ENCODE measurements at places on chromosomes 16 and 17.
A peak's percentile ranks its signal among the peaks of the same experiment; 100 is the strongest.

GRCh38 chr17:1490643-1491442 lies 1.6 kb downstream of the MYO1C start:
- DNase-seq = peak; percentile 48

GRCh38 chr17:56486732-56487131 lies 106.8 kb upstream of the NOG start:
- no peak for DNase-seq

DNA sequence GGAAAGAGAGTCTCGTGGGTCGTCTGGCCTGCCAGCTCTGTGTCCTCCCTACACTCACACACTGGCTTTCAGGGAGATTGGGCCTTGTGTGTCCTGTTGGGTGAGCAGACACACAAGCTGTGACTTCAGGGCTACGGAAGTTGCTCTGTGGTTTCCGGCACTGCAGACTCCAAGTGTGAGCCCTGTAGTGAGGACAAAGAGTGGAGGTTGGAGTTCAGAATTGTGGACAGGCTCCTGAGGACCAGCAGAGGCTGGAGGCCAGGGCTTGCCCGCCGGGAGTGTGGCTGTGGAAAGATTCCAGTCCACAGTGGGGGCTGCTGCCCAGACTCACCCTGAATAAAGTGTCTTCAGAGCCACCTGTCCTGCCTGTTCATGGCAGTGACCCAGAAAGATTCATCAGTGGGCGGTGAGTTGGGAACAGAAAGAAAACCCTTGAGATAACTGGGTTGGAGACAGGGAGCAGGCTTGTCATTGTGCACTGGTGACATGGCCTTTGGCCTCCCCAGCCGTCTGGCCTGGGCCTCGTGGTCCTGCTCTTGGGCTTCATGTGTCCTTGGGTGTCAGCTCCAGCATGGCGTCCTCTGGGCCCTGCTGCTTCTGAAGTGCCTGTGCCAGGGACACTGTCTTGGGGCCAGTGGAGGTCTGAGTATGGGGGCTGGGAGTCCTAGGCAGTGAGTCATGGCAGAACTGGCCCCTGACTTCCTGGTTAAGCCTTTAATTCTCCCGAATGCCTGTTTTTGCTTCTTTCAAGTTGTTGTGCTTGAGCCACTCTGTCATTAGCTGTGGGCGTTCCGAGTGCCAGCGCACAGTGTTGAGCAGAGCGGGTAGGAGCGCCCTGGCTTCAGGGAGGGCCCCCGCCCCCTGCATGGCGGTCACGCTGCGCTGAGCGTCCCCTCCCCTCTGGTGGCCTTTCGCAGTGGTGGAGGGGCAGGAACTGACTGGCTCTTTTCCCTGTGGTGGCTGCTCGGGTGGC lies 19.9 kb upstream of the ZNF750 start:
- DNase-seq = no peak

- no peak for DNase-seq
Measured at GRCh38 chr17:2849327-2849670, 53.1 kb downstream of the RAP1GAP2 start.

DNA sequence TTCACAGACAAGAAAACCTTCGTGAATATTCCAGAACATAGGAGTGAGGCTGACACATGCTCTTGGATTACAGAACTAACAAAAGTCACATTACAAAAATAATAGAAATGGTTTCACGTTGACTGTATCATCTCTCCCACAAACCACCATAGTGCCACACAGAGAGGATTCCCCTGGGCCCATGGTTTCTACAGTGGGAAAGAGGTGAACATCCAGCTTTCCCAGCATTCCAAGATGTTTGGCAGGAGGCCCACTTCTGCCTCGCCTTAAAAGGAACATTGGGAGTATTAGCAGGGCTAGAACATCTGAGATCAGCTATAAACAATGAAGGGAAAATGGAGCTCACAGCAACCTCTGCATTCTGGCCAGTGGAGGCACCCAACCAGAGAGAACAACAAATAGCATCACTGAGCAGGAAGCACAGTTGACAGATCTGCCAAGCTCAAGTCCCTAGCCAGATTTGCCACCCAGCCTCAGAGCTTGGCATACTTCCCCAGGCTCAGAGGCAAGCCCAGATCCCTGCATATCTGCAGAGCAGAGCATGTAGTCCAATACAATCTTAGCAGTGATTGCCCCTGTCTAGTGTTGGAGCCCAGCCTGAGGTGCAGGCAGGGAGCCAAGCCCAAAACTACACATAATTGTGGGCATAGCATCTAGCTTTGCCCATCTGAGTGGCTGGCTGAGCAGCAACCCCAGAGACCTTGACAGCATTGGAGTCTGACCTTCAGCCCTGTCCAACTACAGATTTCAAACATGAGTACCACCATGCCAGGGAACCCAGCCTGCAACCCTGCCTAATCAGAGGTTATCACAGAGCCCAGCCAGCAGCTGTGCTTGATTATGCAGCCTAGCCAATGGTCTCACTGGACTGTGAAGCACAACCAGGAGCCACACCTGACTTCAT lies 260.4 kb downstream of the CEP112 start:
- DNase-seq = no peak

GRCh38 chr17:2082003-2082781 lies 27.3 kb downstream of the HIC1 start:
- DNase-seq = no peak

Data from stimulated activated CD4-positive, alpha-beta T cell treated with anti-CD3 and anti-CD28 coated beads, TNF-alpha, amount 100 ng/mL, for 24 hours (primary cell).